B cell (primary cell): ENCODE measurements at places on chromosomes 3 and 15.

- no peak for DNase-seq
Measured at GRCh38 chr3:120821426-120821825, 78.9 kb downstream of the GTF2E1 start.

- no peak for DNase-seq
Measured at GRCh38 chr3:124221422-124221821, 229.5 kb upstream of the ROPN1 start.

DNA sequence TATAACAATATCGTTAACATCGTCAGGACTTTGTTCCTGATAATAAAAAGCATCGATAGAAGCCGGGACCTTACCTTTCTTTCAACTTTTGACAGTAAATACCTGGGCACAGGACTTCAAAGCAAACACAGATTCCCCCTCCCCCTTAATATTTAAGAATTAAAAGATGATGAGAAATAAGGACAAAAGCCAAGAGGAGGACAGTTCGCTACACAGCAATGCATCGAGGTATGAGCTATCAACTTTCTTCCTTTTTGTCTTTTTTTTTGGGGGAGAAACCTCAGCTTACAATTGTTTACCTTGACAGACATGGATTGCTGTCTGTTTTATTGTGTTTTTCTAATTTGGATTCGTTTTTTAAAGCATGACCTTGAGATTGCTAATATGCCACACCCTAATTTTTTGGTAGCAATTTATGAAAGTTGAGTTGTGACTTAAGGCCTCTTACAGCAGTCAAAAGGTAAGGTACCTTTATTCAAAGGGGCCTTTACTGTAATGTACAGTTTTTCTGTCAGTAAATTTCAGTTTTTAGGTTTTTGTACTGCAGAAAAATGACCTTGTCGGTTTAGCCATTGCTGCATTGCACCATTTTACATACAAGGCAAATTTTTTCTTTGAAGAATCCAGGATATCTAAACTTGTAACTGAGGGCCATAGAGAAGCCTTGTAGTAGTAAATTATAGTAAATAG, 1.1 kb downstream of the CHD2 start:
- DNase-seq: no peak

DNA sequence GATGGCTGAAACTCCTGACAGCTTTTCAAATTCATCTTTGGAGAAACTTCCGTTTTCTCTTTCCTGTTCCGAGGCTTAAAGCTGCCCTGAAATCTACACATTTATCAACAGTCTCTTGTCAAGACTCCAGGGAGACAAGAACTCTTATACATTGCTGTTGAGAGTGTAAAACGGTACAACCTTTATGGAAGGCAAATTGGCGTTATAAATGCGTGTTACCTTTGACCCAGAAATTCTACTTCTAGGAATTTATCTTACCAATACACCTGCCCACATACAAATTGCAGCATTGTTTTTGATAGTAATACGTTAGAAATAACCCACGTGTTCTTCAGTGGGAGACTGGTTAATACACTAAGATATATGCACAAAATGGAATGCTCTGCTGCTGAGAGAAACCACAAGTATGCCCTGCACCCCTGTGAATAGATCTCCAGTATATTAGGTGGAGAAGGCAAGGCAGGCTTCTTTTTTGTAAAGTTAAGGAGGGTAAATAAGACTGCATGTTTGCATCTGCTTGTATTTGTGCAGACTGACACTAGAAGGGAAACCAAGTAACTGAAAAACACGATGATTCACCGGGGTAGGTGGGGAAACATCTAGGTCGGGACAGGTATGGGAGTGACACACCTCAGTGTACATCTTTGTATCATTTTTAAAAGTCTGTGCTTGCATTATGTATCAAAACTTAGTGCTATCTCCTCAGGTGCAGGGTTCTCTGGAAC, 97.5 kb downstream of the IGF1R start:
- DNase-seq: no peak

GRCh38 chr3:23712656-23713559, 92.8 kb upstream of the UBE2E1 start:
- no peak for DNase-seq

DNA sequence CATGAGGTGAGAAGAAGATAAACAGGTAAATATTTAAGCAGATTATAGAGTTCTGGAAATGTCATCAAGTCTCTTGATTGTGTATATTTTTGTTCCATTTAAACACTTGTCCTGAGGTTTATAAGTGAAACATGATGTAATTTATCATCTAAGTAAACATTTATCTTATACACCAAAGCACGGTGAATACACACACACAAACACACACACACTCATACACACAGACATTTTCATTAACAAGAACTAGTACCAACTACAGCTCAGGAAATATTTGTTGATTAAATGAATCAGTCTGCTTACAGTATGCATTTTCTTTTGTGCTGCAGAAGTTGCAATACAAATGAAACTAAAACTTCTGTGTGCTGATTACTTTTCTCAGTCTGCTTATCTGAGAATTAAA, 357.3 kb downstream of the ZBTB20 start:
- no peak for DNase-seq

DNA sequence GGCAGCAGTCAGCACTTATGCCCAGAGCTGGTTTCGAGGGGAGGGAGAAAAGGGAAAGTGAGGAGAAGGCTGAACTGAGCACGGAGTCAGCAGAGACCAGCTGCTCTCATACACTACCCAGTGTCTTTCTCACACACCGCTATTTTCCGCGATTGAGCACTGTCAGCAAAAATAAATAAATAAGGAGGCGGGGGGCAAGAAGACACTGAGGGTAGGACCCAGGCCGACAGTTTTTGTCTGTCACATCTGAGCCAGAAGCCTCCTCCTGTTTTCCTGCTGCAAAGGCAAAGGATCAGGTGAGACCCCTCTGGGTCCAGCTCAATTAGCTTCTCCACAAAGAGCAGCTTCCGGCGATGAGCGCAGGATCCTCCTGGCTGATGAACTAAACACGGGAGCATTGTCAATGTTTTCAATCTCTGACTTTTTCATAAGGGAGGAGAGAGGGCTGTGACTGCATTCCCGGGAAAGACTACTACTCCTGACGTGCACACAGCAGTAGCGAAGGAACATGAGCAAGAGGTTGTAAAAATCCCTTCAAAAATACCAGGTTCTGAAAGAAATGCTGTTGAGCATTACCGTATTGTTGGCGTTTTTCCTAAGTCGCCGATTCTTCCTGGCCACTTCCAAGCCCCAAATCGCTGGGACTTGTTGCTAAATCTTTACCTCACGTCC, 1.3 kb downstream of the FRMD5 start:
- DNase-seq: peak; percentile 26

DNA sequence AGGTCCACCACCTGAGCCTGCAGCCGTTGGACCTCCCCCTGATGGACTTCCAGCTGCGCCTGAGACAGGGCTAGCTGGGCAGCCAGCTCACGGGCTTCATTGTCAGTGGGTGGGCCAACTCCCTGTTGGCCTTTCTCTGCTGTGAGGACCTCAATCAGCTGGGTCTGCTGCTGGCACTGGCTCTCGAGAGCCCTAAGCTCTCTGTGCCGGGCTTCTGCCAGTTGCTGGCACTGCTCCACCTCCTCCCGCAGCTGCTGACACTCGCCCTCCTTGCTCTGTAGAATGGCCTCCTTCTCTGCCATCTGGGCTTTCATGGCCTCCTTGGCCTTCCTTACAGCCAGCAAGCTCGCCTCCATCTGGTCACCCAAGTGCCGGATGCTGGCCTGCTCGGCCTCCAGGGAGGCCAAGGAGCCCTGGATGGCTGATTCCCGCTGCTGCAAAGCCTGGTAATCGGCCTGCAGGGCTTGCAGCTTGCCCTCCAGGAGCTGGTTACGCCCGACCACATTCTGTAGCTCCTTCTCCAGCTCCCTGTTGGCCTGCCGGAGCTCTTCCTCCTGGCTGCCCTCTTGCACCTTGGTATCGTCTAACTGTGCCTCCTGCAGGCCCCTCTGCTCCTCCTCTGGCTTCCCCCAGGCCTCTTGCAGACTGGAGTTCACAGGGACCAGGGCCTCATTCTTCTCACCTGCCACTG, 23.8 kb downstream of the CXCR6 start:
- no peak for DNase-seq

- no peak for DNase-seq
Measured at GRCh38 chr3:58041182-58041825, 33.1 kb downstream of the FLNB start.
